ENCODE measurements at places on chromosomes 12 and 14.

GRCh38 chr14:22427771-22428231, 161.2 kb downstream of the DAD1 start:
- no peak for DNase-seq

DNA sequence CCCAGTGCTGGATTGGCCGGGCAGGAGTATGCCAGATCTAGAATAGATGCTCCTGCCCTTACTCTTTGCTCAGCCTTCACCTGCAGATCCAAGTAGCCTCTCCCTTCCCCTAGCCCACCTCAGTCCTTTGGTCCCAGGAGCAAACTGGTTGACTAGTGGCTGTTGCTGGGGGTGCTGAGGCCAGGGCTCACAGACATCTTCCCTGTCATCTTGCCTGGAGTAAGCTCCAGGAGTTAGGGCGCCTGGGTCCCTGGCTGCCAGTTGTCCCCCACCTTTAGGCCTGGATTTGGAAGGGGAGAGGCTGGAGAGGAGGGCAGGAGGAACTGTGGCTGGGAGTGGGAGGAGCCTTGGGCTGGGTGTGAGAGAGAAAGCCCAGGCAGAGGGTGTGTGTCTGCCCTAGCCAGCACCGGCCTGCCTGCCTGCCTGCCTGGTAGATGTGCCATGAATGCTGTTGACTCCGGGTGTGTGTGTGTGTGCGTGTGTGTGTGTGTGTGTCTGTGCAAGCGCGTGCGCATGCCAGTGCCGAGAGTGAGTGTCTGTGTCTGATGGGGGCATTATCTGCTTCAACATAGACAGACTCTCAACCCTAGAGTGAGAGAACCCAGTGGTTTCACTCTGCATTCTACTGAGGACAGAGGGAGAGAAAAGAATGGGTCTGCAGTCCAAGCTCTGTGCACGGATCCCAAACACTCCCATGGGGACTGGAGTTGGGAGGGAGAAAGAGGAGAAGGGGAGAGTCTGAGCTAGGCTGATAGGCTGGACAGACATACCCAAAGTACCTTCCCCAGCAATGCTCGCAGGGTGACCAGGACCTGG, 845 bp upstream of the RARG start:
- DNase-seq = no peak

GRCh38 chr12:122318607-122319605, 52.6 kb upstream of the VPS33A start:
- DNase-seq = no peak

GRCh38 chr14:22097072-22097471, 423.5 kb upstream of the OR4E1 start:
- no peak for DNase-seq

- no peak for DNase-seq
Measured at GRCh38 chr12:113171543-113171942, 13.7 kb downstream of the DDX54 start.

DNA sequence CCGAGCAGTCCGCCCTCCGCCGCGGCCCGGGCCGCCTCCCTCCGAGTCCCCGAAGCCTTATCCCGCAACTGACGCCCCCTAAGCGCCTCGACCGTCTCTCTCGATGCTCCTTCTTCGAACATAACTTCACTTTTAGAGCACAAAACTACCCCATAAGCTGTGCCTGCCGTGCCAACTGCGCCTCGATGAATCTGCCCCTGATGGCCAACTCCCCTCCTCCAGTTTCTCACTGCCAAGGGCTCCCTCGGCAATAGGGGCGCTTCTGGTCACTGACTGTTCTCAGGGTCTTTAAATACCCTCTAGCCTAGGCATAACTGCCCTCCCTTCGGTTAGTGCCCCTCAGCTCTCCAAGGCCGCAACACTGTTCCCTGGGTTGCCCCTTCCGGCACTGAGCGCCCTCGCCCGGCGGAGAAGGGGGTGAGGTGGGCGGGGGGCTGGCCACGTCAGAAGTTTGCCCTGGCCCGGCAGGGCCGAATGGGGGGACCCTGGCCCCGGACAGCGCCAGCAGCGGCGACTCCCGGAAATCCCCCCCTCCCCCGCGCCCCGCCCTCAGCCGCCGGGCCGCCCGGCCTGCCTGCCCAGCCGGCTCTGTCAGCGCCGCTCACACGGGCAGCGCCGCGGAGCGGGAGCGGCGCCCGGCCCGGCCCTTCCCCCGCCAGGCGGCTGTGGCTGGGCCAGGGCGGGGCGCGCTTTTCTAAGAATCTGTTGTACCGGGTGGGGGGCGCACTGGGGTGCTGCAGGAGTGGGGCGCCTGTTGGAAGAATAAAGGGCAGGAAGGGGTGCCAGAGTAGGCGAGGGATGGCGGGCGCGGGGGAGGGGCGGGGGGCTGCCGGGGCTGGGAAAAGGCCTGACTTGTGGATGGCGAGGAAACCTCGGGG, 10.6 kb downstream of the RARG start:
- no peak for DNase-seq

DNA sequence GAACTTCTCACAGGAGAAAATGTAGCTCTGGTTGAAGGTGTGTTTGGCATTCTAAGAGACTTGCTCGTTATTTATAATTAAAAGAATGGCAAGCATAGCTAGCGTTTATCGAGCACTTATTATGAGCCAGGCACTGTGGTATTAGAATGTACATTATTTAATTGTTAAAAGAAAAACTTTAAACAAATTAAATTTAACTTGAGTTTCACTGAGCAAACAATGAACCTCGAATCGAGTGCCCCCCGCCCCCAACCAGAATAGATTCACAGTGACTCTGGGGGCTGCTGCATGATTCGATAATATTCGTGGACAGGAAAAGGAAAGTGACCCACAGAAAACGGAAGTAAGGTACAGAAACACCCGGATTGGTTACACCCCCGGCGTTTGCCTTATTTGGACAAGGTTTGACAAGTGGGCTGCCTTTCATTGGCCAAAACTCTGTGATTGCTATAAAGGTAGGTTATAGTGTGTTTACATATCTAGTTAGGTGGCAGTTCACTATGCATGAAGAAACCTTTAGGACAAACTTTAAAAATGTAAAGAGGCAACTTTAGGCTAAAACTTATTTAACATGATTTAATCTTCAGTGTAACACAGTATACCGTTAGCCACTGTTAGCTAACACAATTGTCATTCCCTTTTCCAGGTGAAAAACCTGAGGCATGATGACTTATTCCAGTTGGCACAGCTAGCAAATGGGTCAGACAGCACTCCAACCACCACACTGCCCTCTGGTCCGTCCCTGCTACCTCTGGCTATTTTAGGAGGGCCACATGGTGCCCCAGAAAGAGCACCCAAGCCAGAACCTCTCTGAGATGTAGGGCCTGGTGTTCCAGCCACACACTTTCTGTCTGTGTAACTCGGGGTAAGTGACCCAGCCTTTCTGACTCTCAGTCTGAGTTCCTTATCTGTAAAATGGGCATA, 7.1 kb downstream of the SCNN1A start:
- DNase-seq = no peak

DNA sequence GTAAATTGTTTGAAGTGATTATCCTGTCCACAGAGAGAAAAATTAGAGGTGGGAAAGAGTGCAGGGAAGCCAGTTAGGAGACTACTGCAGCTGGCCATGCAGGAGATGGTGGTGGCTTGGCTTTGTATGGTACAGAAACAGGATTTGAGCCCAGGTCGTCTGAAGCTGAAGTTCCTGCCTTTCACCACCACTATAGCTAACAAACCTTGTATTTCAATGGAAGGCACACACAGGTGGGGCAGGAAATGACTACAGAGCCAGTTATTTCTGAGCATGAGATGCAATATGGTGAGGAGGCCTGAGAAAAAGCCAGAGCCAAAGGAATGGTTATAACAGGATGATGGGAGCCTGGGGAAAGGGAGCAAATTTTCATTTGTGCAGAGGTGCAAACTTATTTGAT, 103.9 kb downstream of the BTG1 start:
- no peak for DNase-seq

- DNase-seq = no peak
Measured at GRCh38 chr12:47991106-47992061, 12.9 kb downstream of the COL2A1 start.

- no peak for DNase-seq
Measured at GRCh38 chr12:68158432-68158831, 1.1 kb downstream of the IFNG start.

DNA sequence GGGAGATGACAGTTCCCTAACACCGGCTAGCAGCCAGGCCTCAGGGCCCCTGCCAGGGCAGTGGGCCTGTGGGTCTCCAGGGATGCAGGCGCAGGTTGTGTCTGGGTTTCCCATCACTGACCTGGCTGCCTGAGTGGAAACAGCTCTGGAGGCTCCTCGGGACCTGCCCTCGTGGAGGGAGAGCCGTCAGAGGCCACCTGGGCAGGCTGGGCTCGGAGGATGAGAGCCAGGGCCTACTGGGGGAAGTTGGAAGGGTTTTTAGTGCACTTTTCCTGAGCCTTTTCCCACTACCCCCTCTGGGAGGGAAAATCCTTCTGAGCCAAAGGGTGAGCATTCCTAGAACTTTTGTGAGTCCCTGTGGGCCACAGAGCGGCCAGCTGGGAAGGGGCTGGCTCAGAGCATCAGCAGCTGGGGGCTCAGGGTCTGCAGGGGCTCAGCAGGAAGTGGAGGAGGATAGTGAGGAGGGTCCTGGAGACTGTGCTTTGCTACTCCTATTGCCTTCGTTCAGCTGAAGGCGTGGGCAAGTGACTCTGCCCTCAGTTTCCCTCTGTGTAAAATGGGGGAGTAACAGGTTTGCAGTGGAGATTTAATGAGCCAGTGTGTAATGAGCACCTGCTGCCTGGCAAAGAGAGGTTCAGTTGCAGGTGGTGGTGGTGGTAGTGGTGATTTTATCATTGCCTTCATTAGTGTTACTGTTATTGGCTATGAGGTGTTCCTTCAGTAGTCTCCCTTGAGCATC, 1.8 kb downstream of the SH2B3 start:
- DNase-seq = no peak

GRCh38 chr14:23359722-23360447, 5.1 kb downstream of the EFS start:
- DNase-seq = no peak

- no peak for DNase-seq
Measured at GRCh38 chr14:53808042-53808441, 148.6 kb downstream of the BMP4 start.

- DNase-seq = no peak
Measured at GRCh38 chr14:90111895-90112534, 50.2 kb downstream of the KCNK13 start.

DNA sequence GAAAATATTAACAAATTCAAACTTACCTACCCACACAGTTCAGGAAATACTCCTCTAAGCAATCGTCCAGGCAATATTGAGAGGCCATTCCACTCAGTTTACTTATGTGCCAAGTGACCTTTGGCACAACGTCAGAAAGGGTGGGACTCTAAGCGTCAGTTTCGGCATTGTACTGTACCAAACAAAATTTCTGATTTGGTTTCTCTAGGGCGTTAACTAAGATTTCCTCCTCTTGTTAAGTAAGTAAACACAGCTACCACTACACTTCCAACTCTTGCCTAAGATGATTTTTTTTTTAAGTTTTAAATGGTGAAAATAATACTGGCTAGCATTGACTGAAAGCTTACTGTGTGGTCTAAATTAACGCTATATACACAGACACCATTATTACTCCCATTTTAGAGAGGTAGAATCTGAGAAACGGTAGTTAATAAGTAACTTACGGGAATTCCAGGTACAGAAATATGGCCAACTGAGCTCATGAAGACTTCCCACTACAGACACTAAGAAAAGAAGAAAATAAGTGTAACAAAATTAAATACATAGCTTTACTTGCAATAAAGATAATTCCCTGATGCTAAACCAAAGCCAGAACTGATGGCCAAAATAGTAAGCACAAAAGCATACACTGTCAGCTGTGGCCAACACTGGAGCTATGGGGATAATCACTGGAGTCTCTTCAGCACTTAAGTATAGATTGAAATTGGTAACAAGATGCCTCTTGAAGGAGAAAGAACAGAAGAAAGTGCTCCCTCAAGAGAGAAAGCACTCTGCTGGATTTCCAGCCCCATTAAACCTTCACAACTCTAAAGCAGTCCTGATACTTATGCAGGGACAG, 76.1 kb downstream of the EPS8 start:
- DNase-seq = no peak

- DNase-seq = no peak
Measured at GRCh38 chr12:67794161-67794560, 145.6 kb downstream of the DYRK2 start.

DNA sequence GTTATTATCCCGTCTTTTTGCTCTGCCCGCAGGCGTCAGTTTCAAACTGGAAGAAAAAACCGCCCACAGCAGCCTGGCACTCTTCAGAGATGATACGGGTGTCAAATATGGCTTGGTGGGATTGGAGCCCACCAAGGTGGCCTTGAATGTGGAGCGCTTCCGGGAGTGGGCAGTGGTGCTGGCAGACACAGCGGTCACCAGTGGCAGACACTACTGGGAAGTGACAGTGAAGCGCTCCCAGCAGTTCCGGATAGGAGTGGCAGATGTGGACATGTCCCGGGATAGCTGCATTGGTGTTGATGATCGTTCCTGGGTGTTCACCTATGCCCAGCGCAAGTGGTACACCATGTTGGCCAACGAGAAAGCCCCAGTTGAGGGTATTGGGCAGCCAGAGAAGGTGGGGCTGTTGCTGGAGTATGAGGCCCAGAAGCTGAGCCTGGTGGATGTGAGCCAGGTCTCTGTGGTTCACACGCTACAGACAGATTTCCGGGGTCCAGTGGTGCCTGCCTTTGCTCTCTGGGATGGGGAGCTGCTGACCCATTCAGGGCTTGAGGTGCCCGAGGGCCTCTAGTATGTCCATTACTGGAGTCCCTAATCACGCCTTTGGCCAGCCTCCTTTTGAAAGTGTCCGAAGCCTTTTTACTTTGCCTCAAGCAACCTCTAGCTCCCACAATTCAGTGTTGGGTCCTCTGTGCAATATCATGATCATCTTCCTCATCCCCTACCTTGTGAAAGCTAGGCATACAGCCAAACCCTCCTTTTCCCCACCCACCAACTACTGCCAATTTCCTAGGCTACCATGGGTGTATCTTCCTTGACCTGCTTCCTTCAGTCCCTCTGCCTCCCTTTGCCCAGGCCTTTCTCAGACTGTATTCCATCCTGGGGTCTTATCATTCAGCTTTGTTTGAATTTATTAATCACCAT, 891 bp downstream of the SPRYD4 start:
- no peak for DNase-seq

DNA sequence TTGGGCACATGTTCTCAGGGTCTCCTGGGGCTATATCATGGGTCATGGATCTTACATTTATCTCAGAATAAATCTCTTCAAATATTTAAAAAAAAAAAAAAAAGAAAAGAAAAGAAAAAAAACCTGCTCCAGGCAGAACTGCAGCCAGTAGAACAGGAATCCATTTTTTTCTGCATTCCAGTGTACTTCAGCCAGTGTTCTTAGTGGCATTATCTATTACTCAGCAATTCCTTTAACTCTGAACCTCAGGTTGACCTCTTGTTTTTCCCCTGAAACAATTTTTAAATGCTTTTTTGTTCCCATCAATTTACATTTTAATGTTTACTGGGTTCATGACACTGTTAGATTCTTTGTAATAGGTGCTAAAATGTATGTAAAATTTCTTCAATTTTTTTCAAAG, 66.7 kb upstream of the STXBP6 start:
- DNase-seq = no peak

Data from activated T-helper 1 cell treated with anti-CD3 and anti-CD28 coated beads, Interleukin-2, amount 50 U/mL, for 16 hours (primary cell).